ENCODE measurements at places on chromosomes 5 and 9.

- no peak for DNase-seq
These were observed 7.2 kb downstream of the INSYN2B start for GRCh38 chr5:169973056-169973455.

- DNase-seq, result no peak
These were observed 84.9 kb upstream of the ZNF169 start for GRCh38 chr9:94174164-94174563.

- no peak for DNase-seq
These were observed 876.3 kb upstream of the CTNND2 start for GRCh38 chr5:12780536-12780935.

DNA sequence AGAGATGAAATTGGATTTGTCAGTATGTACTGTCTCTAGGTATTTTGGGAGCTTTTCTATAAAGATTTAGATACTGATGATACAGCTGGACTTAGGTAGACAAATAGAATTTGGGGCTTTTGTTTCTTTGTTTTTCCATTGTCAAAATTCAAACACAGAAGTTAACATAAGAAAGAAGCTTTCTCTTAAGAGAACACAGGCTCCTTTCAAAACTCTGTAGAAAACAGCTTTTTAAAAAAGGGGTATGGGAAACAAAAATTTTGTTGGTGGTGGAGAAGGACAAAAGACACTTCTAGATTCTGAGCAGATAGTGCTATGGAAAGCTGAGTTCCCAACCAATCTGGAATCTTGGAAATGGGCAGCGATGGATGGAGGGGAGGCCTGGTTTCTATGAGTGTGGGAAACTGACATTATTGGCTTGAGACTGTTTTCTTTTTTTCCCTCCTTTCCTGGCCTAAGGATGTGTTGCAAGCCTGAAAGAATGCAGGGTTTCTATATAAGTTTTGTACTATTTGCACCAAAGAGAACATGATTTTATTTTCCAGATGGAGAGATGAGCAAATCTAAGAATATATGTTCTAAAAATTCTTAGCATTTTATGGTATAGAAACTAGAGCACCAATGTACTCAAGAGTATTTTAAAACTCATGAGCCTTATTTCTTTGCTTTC lies 240.0 kb downstream of the PRR16 start:
- no peak for DNase-seq

DNA sequence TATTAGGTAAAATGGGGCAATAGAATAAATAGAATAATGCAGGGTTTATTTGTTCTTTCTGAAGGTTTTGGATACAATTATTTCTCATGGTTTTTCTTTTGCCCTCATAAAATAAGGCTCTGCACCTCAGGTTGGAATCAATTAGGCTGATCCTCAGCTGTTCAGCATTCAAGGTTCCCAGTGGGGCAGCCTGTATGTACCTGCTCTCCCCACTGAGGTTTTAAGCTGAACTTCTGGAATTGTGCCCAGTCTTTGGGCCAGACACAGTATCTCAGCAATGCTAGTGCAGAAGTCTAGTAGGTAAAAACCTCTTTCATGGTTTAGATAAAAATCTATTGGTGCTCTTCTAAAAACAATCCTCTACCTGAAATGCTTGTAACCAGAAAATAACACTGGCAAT lies 98.0 kb downstream of the EDIL3 start:
- DNase-seq, result no peak

GRCh38 chr5:96279801-96280542 lies 153.1 kb downstream of the PCSK1 start:
- no peak for DNase-seq

All from naive thymus-derived CD8-positive, alpha-beta T cell (primary cell).